Naive thymus-derived CD4-positive, alpha-beta T cell (primary cell): ENCODE measurements at places on chromosomes 7 and 10. TPM values are rescaled to one million over a fixed set of nuclear protein-coding genes. Genes with fewer than 3 reads are reported as not detected.

DNA sequence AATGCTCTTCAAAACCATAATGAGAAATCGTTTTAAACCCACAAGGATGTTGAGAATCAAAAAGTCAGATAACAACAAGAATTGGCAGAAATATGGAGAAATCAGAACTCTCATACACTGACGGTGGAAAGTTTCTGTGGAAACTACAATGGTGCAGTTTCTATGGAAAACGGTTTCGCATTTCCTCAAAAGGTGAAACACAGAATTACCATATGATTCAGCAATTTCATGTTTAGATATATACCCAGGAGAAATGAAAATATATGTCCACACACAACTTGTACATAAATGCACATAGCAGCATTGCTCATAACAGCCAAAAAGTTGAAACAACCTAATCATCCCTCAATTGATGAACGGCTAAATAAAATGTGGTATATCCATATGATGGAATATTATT lies 218.2 kb downstream of the ARL4A start:
- no peak for DNase-seq

Gene LIPN
- polyA plus RNA-seq = not detected

DNA sequence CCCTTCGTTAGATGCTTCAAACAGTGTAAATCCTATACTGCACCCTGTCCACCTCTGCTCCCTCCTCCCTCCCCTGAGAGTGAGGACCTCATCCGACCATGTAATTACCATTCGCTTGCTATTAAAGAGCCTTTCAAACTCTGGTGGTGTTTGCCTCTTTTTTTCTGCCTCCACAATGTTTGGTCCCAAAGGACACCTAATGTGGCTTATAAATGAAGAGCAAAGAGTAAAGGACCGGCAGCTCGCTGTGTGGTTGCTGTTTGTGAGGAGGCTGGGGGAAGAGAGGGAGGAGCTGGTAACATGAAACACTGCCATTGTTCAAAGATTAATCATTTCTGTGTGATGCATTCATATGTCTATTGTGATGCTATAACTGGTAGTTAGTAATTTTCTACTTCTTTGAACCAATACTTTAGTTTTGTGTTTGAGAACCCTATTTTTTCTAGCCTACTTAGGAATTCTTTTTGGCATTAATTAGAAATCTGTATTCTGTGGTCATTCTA lies 27.9 kb downstream of the MTURN start:
- no peak for DNase-seq

DNA sequence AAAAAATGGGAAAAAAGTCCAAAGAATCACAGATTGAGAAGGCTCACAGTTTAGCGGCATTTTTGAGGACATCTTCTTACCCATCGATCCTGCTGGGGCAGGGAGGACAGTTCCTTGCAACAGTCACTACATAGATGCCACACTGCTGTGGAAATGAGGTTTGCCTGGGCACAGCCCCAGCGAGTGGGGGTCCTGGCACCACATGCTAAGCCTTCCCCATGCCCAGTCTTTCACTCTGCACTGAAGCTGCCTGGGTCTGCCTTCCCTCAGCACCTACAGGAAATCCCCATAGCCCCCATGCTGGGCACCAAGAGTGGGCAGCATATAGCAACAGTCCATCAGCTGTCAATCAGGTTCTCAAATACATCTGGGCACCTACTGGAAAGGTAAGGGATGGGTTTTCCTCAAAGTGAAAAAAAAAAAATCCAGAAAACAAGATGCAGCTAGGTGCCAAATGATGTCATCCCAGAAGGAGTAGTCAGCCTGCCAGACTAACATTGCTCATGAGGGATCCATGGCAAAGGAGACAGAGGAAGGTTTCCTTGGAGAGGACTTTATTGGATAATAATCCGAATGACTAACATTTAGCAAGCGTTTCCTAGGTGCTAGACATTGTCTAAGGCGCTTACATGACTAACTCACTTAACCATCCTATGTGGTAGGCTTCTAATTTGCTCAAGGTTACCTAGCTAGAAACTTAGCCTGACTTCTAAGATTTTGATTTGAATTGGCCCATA lies 125.7 kb upstream of the CXCL12 start:
- DNase-seq = no peak

DNA sequence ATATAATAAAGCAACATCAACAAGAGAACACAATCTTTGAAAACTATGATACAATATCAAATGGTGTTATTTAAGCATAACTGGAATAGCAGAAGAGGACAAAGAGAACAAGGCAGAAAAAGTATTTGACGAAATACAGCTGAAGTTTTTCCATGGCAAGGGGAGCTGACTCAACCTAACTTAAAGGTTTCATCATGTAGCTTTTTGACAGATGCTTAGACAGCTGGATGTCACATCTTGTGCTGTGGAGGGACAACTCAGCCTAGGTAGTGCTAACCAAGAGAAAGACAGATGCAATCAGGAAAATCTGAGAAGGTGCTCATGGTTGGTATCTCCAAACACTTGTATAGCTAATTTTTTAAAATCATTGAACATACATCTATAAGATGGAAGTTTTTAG lies 208.2 kb downstream of the TFEC start:
- no peak for DNase-seq

DNA sequence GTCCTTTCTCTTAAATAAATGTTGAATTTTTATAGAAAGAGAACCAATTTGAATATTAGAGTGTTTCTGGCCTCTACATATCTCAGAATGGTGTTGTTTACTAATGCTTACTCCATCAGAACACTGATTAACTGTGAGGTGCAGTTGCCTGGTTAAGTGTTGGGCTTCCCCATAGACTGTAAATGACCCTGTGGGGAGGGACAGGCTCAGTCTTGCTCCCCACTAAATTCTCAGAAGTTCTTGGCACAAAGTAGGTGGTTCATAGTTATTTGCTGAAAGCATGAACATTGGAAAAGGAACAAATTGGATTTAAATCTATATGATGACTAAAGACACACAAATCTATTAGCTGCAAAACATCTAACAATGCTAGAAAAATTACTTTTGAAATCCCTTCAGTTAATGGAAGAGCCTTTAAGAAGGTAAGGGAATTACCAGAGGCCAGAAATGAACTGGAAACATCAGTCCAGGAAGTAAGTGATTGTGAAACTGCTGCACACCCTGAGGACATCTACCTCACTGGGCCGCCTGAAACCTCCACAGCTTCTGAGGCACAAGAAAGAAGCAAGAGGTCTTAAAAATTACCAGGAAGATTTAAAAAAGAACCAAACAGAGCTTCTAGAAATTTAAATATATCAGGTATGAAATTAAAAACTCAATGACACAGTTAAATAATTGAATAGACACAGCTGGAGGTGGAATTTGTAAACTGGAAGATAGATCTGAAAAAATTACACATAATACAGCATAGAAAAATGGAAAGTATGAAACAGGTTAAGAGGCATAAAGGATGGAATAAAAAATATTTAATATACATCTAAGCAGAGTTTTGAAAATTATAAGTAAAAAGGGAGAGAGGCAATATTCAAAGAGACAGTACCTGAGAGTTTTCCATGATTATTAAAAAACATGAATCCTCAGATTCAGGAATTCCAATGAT lies 17.8 kb upstream of the COMTD1 start:
- DNase-seq = no peak

- DNase-seq = no peak
These were observed 276.5 kb downstream of the PTPRN2 start for GRCh38 chr7:158310924-158311666.

- DNase-seq = no peak
These were observed 114.3 kb upstream of the ARID5B start for GRCh38 chr10:61787170-61787569.

DNA sequence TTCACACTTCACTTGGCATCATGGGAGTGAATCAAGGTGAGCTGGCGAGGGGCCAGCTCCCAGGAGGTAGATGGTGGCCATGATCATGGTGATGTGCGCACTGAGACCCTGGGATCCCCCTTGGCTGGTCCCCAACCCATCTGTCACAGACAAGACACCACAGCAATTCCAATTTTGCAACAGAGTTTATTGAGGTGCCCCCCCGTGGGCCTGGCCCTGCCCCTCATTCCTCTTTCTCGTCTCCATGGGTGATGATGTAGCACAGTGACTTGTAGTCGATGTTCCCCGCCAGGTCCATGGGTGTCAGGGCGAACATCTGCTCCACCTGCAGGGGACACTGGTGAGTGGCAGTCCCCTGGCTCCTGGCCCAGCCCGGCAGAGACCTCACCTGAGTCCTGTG lies 2.4 kb downstream of the MYL7 start:
- DNase-seq = no peak

- DNase-seq = no peak
These were observed 490.6 kb upstream of the FOXK1 start for GRCh38 chr7:4191525-4191924.

- DNase-seq = no peak
These were observed 58.4 kb upstream of the ZNRF2 start for GRCh38 chr7:30225863-30226613.

GRCh38 chr7:128437426-128438332 lies 18.0 kb upstream of the HILPDA start:
- DNase-seq = no peak

DNA sequence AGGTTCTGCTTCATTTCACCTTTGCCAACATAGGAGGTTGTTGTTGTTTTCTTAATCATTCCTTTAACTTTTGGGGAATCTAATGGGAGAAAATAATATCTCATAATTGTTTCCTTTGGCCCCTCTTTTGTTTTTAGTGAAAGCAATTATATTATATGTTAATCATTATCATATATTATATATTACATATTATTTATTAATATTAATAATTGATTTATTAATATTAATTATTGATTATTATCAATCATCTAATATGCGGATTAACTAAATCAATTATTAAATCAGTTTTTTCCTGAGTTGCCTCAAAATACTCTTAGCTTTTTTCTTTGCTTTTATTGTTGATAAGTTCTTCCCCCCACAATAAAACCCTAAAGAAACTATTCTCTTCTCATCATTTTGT lies 443.8 kb downstream of the GATA3 start:
- no peak for DNase-seq

GRCh38 chr7:131274986-131275385 lies 52.7 kb upstream of the MKLN1 start:
- no peak for DNase-seq

DNA sequence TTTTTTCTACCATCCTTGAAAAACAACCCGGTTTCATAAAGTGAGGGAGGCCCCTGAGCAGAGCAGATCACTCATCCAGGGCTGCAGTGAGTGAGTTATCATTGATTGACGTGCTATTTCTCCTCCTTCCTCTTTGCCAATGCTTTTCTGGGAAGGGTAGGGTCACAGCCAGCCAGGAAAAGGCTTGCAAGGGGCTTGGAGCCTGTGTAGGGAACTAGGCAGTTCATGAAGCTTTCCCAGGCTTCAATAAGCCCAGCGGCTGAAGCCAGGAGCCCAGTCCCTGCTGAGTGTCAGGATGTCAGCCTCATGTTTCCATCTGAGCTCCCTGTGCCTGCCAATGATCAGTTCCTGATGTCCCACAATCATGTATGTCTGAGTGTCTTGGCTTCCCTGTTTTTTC lies 584.7 kb downstream of the GALNT17 start:
- DNase-seq = no peak

GRCh38 chr7:82164813-82165212 lies 278.8 kb downstream of the CACNA2D1 start:
- no peak for DNase-seq

Gene GPR15LG
- not detected for polyA plus RNA-seq

Gene ASB10
- not detected for polyA plus RNA-seq

- DNase-seq = no peak
These were observed 32.6 kb upstream of the TECTB start for GRCh38 chr10:112250555-112250954.

DNA sequence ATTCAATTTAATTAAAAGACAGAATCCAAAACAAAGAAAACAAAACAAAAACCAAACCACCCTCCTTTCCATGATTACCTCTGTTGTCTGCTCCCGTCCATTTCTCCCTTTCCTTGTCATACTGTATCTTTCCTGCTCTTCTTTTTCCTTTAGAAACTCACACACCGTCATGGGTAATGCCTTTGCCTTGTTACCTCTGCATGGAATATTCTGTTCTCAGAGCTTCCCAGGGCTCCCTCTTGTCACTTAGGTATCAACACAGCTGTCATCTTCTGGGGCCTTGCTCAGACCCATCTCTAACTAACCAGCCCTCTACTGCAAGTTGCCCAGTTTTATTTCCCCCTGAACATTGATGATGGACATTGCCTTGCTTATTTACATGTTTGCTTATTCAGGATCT lies 30.2 kb upstream of the GIMAP8 start:
- DNase-seq = no peak

Gene LBX1
- not detected for polyA plus RNA-seq

Gene GPNMB
- not detected for polyA plus RNA-seq

- DNase-seq = no peak
These were observed 162.9 kb downstream of the ARL5B start for GRCh38 chr10:18822156-18822555.

DNA sequence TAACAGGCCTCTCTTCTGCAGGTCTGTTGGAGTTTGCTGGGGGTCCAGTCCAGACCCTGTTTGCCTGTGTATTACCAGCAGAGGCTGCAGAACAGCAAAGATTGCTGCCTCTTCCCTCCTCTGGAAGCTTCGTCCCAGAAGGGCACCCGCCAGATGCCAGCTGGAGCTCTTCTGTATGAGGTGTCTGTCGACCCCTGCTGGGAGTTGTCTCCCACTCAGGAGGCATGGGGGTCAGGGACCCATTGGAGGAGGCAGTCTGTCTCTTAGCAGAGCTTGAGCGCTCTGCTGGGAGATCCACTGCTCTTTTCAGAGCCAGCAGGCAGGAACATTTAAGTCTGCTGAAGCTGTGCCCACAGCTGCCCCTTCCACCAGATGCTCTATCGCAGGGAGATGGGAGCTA lies 361.1 kb upstream of the NRP1 start:
- no peak for DNase-seq

Gene LIPM
- not detected for polyA plus RNA-seq

Gene VWDE
- polyA plus RNA-seq = 0.13 TPM

Gene TFR2
- polyA plus RNA-seq = 1.3 TPM

Gene HHEX
- 0.18 TPM for polyA plus RNA-seq

Gene CPN1
- not detected for polyA plus RNA-seq

- no peak for DNase-seq
These were observed 185.8 kb upstream of the GPR26 start for GRCh38 chr10:123480344-123480743.

Gene PROSER2
- polyA plus RNA-seq = 3.0 TPM

Gene CARD11
- 44.5 TPM for polyA plus RNA-seq

DNA sequence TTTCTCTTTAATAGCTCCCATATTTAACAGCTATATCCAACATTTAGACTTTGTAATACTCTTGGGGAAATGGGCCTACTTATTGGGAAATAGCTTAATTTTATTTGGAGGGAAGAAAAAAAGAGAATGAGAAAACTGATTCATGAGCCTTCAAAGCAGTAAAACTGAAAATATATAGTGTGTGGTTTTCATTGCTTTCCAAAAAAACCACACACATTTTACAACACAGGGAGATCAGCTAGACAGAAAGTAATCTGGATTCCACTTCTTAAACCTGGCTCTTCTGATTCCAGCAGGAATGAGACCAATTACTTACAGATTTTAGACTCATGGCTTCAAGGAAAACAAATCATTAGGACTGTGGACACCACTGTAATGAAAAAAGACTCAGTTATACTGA lies 48.7 kb downstream of the CH25H start:
- no peak for DNase-seq

GRCh38 chr7:44385434-44386138 lies 60.2 kb upstream of the CAMK2B start:
- DNase-seq = no peak

Gene IGFBP3
- polyA plus RNA-seq = 1.3 TPM

- no peak for DNase-seq
These were observed 17.2 kb downstream of the AKAP9 start for GRCh38 chr7:91957823-91958222.

GRCh38 chr7:150374472-150374871 lies 4.7 kb upstream of the ZNF775 start:
- no peak for DNase-seq

Gene FIS1
- polyA plus RNA-seq = 253 TPM

GRCh38 chr10:71821909-71822763 lies 28.9 kb downstream of the PSAP start:
- no peak for DNase-seq

- DNase-seq = no peak
These were observed 589.1 kb upstream of the MGMT start for GRCh38 chr10:128877936-128878335.
